ENCODE measurements at places on chromosomes 12 and 14.

DNA sequence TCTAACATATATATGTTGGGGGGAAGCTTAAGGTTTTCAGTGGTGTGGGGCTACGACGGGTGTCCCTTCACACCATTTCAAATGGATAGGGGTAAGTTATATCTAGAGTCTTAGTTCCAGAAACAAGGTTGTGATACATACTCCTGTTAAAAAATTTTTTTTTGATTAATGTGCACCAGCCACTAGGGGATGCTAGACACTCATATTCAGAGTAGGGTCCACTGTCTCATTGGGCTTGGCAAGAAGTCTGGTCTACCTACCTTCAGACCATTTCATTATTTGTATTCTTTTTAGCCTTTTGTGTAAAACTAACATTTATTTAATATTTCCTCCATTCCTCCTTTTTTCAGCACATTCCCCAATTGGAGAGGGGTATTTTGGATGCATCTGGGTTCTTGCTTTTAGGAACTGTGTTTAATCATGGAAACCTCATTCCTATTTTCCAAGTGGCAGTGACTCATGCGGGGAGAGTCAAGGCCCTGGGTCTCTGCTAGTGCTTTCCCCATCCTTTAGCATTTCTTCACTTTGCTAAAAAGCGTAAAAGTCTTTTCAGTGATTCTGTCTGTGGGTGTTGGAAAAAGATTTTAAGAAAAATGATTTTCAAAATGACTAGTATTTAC, 33.4 kb downstream of the ANO4 start:
- DNase-seq: peak; percentile 40

GRCh38 chr14:69694730-69695281, 72.1 kb upstream of the SRSF5 start:
- DNase-seq: no peak

GRCh38 chr12:71626768-71627167, 36.9 kb downstream of the ZFC3H1 start:
- DNase-seq: no peak

DNA sequence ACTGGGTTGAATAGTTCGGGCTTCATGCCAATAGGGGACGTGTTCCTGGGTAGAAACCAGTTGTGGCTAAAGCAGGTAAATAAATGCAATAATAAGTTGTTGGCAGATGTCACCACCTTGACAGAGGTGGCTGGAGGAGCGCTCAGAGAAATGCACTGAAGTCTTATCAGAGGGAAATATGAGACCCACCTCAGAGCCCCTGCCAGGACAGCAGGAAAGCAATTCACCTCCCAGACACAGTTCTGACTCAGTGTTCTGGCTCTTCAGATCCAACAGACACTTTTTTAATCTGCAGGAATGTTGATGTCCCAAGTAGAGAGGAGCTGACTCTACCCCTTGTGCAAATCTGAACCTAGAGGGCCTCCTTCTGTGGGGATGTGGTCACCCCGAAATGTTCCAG, 687.1 kb upstream of the FBXO33 start:
- DNase-seq: no peak

DNA sequence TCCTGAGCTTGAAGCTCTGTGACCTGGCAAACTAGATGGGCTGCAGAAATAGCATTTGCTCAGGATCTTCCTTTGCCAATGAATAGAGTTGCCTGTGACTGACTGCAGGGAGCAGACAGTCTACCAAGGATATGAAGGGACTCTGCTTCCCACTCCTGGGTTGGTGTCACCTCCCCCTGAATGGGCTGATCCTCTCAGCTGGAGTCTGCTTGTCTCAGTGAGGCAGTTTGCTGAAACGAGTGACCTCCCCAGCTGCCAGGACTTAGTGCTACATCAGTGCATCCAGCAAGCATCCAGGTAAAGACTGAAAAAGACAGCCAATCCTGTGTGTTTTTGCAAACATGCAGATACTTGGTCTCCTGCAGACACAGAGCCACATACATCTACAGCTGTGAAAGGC, 28.5 kb downstream of the PAH start:
- no peak for DNase-seq

DNA sequence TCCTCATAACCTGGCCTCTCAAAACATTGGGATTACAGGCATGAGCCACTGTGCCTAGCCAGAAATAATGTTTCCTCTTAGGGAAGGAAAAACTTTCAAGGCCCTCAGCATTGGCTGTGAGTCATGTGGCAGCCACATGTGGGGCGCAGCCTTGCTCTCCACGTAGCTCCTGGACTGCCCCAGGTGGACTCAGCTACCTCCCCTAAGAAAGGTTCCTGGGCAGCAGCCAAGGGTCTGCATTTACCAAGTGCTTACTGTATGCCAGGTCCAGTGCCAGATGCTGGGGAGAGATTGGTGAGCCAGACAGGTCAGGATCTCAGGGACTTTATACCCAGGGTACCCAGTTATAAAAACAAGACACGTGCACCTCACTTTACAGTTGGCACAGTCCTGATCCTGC, 3.7 kb upstream of the TRPV4 start:
- DNase-seq: no peak

- DNase-seq: peak; percentile 49
Observed at GRCh38 chr12:110355073-110355472, 48.4 kb downstream of the ANAPC7 start.

GRCh38 chr14:50353126-50353525, 41.0 kb downstream of the DMAC2L start:
- DNase-seq: no peak

DNA sequence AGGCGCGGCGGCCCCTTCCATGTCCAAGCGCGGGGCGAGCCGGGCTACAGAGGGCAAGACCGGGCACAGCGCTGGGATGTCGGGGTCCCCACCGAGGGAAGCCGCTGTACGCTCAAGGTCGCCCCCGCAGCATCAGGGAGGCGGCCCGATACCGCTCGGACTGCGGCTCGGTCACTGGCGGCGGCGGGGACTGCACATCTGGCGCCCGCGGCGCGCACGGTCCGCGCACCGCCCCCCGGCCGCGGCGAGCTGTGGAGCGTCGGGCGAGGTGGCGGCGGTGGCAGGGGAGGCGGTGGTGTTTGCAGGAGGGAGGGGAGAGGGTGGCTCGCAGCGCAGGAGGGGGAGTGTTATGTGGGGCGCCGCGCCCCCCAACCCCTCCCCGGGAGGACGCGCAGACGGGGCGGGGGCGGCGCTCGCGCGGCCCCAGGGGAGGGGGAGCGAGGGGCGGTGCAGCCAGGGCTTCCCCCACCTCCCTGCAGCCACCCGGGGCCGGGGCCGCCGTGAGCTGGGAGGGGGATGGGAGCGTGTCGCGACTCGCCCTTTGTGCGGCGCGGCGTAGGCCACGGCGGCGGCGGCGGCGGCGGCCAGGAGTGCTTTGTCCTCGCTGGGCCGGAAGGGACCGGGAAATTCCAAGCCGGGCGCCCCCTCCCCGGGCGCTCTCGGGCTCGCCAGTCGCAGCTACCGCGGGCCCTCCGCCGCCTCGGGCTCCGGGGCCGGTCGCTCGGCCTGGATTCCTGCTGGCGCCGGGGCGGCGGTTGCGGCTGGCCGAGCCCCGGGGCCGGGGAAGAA, at the start of gene NUAK1:
NUAK1 (minus strand) TSS at position 322 of the 789 bp plus-strand sequence; CDS start at position 21, 301 bp downstream.
- DNase-seq: no peak

DNA sequence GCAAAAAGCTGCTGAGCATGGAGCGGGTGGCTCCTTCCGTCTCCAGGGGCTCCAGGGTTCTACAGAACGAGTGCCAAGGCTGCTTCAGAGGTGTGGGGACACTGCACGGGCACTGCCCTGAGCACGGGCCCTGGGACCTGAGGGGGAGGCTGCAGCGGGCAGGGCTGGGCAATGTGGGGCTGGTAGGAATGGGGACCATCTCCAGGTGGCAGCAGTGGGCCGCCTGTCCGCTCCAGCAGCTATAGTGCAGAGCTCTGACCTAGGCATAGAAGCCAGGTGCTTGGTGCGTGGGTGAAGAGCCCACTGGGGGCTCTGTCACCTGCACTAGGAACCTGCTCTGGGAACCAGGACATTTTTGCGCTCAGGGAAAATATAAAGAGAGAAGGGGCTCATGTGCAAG, 22.3 kb downstream of the HDAC7 start:
- DNase-seq: peak; percentile 70

DNA sequence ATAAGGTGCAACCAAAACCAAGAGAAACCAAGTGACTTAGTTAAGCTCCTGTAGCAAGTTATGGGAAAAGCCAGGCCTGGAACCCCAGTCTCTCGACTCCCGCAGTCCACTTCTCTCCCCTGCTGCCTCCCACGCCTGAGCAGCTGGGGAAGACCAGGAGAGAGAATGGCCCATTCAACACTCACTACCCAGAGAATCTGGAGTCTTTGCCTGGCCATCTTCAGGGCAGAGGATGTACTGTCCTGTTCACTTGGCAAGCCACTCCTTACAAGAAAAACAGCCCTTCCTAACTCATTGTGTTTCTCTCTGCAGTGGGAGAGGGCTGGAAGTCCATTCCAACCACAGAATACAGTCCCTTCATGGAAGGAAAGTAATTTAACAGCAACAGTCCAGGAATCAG, 1.8 kb downstream of the PITPNM2 start:
- no peak for DNase-seq

DNA sequence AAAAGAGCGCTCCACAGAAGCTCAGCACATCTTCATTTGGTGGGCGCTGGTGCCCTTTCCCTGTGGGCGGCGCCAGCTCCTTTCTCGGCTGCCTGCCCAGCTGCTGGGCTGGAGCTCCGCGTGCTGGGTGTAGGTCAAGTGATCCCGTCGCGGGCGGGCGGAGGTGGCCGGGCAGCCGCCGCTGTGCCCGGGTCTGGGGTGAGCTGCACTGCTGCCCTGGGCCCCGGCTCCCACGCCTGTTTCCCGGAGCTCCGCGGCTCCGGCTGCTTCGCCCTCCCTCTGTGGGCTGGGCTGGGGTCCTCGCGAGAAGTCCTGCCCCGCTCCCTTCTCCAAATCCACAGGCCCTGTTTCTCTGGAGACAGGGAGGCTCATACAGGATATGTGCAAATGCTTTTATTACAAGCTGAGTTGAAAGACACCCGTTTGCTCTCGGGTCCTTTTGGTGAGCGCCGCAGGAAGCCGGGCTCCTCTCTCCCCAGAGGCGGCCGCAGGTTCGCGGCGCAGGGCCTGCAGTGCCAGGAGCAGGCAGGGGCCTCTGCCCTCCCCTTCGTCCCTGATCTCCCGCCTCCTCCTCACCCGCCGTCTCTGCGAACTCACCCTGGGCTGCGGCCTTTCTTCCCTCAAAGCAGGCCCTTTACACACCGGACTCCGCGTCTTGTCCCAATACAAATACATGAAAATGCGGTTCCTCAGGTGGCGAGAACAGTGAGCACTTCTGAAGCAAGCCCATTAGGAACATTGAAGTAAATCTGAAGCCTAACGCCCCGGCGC, 67.8 kb upstream of the CAPRIN2 start:
- DNase-seq: peak; percentile 34

DNA sequence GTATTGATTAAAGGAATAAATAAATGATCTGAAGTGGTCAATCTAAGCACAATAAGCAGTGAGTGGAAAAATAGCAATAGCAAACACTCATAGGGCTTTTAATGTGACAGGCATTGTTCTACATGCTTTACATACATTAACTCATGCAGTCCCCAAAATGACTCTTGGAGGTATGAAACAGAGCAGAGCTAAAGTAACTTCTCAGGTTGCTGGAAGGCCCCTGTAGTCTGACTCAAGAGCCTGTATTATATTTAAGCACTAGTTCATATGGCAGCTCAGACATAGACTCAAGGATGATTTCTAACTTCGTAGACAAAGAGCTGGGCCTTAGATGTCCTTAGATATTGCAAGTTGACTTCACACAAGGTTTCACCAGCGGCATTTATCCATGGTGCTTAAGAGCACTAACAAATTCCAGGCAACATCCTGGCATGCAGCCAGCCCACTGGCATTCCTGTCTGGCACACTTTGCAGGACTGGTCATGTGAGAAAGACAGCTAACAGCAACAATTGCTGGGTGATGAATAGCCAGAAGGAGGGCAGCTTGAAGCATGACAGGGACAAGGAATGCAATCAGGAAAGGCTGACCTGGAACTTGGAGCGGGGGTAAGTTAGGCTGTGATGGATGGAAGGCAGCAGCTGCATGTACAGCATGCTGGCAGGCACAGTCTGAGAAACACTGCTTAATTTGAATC, 22.9 kb upstream of the KTN1 start:
- DNase-seq: no peak

DNA sequence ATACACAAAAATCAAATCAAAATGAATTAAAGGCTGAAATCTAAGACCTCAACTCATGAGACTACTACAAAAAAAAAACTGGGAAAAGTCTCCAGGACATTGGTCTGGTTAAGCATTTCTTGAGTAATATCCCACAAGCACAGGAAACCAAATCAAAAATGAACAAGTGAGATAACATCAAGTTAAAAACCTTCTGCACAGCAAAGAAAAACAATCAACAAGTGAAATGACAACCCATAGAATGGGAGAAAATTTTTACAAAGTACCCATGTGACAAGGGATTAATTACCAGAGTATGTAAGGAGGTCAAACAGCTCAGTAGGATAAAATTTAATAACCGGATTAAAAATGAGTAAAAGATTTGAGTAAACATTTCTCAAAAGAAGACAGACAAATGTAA, 338.7 kb downstream of the SLC16A7 start:
- no peak for DNase-seq

- no peak for DNase-seq
Observed at GRCh38 chr12:67893022-67893580, 96.1 kb upstream of the IFNG-AS1 start.

DNA sequence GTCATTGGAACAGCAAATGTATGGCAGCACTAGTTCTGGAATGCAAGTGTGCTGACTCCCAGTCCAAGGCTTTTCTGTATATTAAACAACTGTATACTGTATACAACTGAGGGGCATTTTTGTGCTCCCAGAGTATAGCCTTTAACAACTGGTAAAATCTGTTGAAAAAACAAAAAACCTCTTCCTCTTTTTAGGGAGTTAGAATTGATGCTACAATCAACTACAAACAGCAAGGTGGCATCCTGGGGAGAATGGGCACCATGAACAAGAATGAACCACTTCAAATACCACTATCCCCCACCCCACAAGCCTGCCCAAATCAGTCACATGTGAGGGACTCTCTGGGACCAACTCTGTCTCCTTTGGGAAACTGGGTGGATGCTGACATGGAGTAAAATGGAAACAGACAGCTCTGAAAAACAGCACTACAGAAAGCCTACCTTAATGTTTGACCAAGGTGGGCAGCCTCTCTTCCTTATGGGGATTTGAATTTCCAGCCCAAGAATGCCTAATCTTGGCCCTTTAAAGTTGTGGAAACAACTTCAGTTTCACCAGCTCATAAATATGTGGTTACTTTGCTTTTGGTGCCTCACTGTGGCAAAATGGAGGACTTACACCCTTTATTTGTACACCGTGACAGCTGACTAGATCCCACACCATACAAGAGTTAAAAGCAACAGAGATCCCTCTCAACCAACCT, 7.5 kb downstream of the VTI1B start:
- peak; percentile 71 for DNase-seq

- DNase-seq: no peak
Observed at GRCh38 chr14:100106250-100107112, 41.3 kb downstream of the EVL start.

GRCh38 chr12:110849748-110850403, 3.1 kb downstream of the CCDC63 start:
- no peak for DNase-seq

- peak; percentile 15 for DNase-seq
Observed at GRCh38 chr14:96104469-96105057, 65.4 kb downstream of the C14orf132 start.
